HFF-Myc (cell line): ENCODE measurements at places on chromosomes 1 and 21.
A peak's percentile ranks its signal among the peaks of the same experiment; 100 is the strongest.

DNA sequence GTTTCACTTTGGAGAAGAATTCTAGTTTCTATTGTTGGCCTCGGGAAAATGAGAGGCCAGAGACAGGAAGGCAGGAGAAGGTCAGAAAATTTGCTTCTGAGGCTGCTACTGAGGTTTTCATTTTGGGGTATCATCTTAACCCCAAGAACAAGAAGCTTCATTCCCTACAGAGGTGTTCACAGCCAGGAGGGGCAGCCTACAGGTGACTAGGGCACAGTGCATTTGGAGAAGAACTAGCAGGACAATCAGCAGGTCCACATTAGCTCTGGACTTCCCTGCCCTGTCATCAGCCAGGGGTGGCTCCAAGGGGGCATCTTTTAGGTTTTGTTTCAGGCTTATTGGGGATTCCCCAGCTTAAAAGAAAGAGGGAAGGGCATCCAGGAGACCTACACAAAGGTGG lies 12.1 kb upstream of the ZNF496 start:
- DNase-seq: no peak

GRCh38 chr21:35779690-35780570 lies 280.4 kb downstream of the SETD4 start:
- DNase-seq: peak; percentile 40

- no peak for DNase-seq
Observed at GRCh38 chr1:212677573-212677972, 22.1 kb downstream of the BATF3 start.

DNA sequence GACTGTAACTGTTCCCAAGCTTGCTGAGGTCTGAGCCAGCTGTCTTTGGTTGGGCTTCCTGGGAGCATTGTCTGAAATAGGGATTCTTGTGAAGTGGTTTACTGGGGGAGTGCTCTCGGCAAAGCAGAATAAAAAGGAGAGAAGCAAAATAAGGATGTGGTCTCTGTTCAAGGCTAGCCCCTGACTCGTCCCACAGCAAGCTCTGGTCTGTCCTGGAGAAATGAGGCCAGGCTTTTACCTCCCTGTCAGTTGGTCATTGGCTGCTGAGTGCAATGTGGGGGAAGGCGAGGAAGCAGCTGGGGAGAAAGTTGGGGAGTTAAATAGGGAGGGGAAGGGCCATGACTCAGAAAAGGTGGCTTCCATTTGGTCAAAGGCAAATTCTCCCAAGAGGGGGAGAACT lies 303.9 kb upstream of the DUSP10 start:
- no peak for DNase-seq

DNA sequence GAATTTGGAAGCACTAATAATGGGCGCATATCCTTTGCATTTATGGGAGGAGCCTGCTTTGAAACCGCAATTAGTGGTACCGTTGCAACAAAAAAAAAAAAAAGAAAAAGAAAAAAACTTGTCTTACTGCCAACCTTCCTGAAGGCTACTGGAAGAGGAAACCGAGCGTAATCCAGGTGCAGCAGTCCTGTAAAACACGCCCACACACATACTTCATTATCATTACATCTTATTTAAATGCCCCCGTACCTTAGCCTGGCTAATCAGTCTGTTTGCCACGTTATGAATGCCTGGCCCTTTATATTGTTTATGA lies 686 bp upstream of the ZNF281 start:
- no peak for DNase-seq

DNA sequence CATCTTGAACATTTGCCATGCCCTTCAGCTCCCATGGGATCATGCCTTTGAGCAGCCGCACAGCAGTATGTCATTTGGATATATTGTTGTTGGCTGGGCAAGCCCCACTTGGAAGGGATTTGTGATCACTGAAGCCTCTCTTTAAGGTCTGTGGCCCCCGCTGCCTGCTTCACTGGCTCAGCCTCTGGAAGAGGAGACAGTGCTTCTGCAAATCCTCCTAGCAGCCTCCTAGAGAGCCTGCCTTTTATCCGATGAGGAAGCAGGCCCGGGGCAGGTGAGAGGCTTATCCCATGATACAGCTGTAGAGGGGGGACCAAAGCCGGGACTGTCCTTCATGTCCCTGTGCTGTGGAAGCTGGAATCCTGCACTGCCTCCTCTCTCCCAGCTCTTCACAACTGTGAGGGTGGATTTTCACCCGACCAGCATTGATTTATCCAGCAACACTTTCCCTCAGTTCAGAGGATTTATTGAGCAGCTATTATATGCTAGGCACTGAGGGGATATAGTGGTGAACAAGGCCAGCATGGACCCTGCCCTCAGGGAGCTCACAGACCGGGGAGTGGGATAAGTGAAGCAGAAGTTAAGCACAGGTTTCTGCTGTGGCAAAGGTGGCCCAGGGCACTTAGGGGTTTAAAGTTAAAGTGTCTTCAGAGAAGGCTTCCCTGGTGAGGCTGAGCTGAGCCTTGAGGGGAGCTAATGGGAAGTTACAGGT lies 3.9 kb downstream of the TMEM61 start:
- no peak for DNase-seq

DNA sequence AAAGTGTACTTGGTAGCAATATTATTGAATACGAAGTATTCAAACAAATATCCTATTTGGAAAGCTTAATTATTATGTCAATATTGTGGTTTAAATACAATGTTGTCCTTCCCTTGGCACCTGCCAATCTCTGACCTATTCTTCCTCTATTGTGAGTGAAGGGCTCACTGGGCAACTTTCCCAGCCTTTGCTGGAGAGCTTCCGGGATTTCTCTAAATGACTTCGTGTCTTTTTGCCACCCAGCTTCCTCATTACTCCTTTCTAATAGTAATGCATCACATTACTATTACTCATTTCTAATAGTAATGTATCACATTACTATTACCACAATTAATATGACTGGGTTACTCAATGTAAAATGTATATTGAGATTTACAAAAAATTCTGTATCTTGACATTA lies 880.6 kb downstream of the BRINP3 start:
- no peak for DNase-seq

GRCh38 chr1:153942766-153943549 lies 3.6 kb downstream of the DENND4B start:
- no peak for DNase-seq

- no peak for DNase-seq
Observed at GRCh38 chr1:62090016-62090415, 104.6 kb upstream of the L1TD1 start.

DNA sequence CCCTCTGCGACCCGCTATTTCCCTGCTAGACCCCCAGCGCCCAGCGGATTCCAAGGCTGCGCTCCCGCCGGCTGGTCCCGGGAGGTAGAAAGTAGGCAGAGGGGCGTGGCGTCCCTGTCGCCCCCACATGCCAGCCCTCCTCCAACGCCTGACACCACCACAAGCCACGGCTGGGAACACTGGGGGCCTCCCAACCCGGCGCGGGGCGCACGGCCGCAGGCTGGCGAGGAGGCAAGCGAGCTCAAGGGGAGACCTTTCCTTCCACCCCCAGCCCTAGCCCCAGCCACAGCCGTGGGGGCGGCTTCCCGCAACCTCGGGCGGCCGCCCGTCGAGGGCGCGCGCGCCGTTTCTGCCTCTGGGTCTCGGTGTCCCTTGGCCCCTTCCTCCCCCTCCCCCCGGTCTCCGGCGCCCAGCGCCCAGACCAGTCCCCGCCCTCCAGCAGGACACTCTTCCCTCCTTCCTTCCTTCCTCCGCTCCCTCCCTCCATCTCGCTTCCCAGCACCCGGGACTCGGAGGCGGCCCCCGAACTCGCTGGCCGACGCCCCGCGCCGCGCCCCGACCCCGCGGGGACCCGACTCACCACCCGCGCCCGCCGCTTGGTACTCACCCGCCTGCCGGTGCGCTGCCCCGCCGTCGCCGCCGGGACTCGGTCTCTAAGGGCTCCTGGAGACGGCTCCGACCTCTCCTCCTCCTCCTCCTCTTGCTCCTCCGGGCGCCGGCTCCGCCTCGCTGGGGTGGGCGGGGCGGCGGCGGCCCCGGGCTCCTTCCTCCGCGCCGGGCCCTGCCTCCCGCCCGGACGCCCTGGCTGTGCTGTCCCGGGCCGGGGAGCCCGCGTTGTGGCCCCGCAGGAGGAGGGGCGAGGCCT lies at the start of gene GNG12:
GNG12 (minus strand) TSS at position 731 of the 865 bp plus-strand sequence. CDS start 125,781 bp downstream, outside the sequence.
- no peak for DNase-seq

DNA sequence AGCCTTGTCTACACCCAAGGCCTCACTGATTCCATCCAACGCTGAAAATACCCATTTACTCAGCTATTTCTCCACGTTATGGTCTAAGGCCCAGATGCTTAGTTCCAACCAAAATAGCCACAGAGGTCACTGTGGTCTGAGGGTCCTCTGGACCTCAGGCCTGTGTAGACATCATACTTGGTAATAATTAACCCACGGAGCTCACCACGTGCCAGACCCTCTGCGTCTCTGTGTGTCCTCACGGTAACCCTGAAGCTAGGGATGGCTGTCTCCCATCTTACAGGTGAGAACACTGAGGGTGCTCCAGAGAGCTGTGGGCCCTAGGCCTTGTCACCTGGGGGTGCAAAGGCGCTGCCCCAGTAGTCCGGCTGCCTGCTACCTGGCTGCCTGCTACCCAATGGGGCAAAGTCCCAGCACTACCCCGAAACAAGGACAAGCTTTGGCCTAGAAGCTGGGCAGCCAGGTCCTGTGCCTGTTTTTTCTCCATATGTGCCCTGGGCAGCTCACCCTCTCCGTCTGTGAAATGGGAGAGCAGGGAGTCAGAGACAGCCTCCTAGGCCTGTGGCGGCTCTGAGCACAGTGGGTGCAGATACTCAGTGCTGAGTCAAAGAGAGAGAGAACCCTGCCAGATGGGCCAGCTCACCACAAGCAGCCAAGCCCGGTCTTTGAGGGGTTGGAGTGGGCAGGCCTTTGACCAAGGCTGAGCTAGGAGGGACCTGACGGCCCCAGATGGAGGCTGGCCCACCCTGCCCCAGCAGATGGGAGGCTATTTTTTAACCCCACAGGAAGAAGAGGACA lies 17.0 kb upstream of the RUNX3 start:
- DNase-seq: no peak

GRCh38 chr1:66563094-66563800 lies 29.3 kb downstream of the SGIP1 start:
- peak; percentile 93 for DNase-seq

GRCh38 chr1:206979379-206980043 lies 9.3 kb upstream of the FCAMR start:
- no peak for DNase-seq

GRCh38 chr1:112083487-112083886 lies 94.0 kb upstream of the KCND3 start:
- peak; percentile 1 for DNase-seq

GRCh38 chr1:65691152-65691900 lies 101.4 kb upstream of the PDE4B start:
- DNase-seq: no peak

GRCh38 chr1:26994787-26995517 lies 1.5 kb downstream of the TRNP1 start:
- no peak for DNase-seq

- DNase-seq: no peak
Observed at GRCh38 chr1:96509951-96510350, 211.6 kb upstream of the PTBP2 start.

GRCh38 chr1:170871868-170872267 lies 63.5 kb upstream of the MROH9 start:
- no peak for DNase-seq

- no peak for DNase-seq
Observed at GRCh38 chr1:180096584-180097325, 57.9 kb upstream of the QSOX1 start.

- DNase-seq: no peak
Observed at GRCh38 chr1:156705918-156706656, 704 bp upstream of the CRABP2 start.

GRCh38 chr1:182330303-182330702 lies 61.3 kb downstream of the GLUL start:
- DNase-seq: no peak

GRCh38 chr1:236167578-236167977 lies 25.2 kb downstream of the GPR137B start:
- no peak for DNase-seq

GRCh38 chr1:23742670-23743286 lies 493 bp upstream of the ELOA start:
- DNase-seq: no peak

- no peak for DNase-seq
Observed at GRCh38 chr1:53316424-53316765, 11.5 kb downstream of the LRP8 start.

GRCh38 chr1:9992910-9993309 lies 4.1 kb upstream of the RBP7 start:
- no peak for DNase-seq

DNA sequence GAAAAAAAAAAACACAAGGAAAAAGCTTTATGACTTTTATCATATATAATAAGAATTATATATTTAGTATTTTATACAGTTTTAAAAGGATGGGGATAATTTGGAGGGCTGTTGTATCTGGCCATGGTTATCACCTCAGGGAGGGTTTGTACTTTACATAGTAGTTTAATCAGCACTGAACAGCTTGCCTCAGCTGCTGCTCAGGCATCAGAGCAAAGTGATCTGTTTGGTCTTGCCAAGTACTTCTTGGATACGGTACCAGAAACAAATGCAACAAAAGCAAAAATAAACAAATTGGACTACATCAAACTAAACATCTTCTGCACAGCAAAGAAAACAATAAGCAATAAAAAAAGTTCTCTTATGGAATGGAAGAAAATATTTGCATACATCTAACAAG lies 2.6 kb upstream of the SPTA1 start:
- DNase-seq: no peak

DNA sequence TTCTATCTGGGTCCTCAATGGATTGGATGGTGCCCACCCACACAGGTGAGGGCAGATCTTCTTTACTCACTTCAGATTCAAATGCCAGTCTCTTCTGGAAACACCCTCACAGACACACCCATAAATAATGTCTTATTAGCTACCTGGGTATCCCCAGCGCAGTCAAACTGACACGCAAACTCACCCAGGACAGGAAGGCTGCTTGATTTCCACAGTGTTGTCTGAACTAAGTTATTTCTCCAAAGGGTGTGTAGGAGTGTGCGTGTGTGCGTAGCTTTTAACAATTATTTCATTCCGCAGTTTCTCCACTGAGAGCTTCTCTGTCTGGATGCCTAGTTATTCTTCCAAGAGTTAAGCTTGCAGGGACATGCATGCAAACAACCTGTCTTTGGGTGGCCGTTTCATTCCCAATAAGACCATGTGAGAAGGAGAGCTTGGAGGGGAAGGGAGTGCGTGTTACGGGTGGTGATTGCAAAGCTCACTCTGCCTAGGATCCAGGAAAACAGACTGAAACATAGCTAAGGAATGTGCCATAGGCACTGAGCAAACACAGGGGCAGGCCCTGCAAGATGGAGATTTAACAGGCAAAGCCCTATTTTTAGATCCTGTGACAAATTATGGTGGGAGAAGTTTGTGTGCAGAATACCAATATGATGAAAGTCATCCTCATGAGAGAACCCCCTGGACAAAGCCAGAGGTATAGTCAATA lies 269.7 kb downstream of the DYRK1A start:
- no peak for DNase-seq

- DNase-seq: no peak
Observed at GRCh38 chr21:18985584-18985983, 582.0 kb upstream of the TMPRSS15 start.

- no peak for DNase-seq
Observed at GRCh38 chr1:233544304-233544703, 69.6 kb upstream of the KCNK1 start.
